Caco-2 (cell line): ENCODE measurements at places on chromosomes 12 and 14.

DNA sequence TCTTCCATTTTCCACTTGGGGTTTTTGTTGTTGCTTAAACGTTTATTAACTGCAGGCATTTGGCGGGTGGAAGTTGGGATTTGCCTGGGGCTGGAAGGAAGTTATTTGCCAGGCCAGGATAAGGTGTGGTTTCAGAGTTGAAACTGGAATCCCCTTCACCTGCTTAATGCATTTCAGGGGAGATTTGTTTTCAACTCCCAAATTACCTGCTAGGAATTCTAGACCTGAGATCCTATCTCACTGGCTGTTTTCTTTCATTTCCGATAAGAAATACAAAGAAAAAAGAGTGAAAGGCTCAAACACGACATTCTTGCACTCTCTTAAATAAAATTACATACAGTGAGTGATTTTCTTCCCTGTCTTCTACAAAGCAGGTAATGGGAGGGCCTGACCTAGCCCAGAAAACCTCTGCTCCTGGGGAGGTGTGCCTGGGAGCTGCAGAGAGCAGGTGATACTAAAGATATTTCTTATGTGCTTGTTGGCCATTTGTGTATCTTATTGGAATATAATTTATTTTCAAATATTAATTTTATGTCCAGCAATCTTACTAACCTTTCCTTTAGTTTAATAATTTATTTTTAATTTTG is 278.2 kb downstream of the ZFP36L1 start:
- peak; percentile 28 for DNase-seq

GRCh38 chr14:95500772-95501401 is 15.6 kb downstream of the SYNE3 start:
- no peak for DNase-seq

DNA sequence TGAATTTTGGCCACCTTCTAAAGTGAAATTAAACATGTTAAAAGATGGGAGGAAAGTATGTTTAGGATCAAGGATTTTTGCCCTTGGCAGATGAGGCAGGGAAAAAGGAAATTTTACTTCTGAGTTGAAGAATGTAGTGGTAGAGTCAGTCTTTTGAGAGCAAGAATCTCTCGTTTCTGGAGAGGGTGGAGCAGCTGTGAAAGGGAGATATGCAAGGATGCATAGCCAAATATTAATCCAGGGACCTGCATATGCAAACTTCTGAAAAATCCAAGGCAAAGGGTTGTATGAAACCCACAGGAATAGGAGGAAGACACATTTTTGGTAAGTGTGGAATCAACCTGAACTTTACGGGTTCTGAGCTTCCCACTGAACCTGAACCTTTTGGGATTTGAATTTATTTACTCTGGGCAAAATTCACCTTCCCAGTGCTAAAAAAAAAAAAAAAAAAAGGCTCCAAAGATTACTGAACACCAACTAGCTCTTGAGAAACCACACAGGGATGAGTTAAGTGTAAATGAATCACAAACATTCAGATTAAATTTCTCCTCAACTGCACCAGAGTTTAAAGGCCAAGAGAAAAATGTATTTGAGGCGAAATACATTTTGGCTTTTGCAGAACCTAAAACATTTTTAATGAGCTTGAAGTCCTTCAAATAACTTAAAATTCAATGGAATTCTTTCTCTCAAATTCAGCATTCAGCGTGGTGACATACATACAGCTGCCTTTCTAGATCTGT is 187.1 kb upstream of the CDKN3 start:
- no peak for DNase-seq

DNA sequence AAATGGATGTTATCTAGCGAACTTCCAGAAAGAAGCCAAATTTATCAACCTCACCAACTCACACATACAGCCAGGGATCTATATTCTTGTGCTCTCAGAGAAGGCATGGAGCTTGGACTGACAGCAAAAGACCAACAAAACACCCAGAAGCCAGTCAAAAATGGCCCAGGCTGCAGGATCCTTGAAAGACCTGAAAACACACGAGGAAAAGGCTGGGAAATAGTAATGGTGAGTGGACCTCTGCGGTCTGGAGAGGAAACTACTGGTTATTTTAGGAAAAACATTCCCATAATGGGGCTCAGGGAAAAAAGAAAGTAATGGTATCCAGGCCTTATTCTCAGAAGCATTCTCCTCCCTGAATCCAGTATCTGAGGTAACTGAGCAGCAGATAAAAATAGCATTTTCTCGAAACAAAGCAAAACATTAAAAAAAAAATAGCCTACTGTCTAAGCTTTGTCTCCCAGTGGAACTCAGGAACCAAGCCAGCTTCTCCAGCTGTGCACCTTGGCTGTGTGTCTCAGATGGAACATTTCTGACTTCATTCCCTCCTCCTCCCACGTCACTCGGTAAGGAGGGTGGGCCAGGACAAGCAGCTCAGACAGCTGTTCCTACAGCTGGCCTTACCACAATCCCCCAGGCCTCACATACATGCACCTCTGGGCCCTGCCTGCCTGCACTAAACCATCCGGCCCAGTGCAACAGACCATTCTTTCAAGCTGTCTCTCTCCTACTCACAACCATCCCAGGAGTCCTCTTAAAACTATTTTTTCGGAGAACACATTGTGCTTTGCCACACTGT is 249.9 kb downstream of the DAD1 start:
- no peak for DNase-seq

DNA sequence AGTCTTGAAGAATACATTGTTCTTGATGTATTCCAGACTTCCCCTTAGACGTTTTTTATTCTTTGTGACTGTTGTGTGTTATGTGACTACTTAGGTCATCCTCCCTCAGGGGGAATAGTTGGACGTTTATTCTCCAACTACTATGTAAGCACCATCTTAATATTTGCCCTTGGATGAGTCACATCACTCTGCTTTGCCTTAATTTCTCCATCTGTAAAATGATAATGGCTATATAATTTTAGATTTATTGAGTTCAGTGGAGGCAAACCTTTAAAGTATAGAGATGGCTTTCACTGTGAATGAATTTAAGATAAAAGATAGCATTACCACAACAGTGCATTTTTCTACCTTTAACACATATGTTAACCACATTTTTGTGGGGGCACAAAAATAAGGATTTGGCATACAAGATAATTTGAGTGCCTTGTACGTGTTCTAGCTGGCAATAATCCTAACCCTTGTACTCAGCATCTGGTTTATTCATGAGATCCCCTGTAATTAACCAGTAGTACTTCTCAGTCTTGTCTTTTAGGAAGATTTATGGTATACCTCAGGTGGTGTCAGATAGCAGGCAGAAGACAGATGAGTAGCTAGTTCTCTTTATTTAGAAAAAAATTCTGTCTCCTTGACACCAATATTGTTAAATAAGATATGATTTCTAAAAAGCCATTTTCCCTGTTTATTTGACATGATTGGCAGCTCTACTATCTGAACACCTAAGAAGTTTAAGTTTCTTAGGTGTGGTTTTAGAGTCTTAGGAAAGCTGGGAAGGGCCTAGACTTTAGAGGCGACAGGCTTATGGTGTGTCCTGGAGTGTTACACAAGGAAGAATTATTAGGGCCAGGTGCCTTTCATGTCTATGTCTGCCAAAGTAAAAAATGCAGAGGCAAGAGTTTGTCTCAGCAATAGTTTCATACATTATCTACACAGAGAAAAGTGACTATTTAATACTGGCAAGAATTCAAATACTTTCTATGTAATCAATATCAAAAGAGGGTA is 152.3 kb downstream of the RAD51B start:
- no peak for DNase-seq

GRCh38 chr12:121214855-121215745 is 5.2 kb downstream of the P2RX4 start:
- DNase-seq, result peak; percentile 54

- no peak for DNase-seq
Observed at GRCh38 chr14:32364941-32365340, 35.8 kb downstream of the AKAP6 start.

GRCh38 chr14:76056128-76056527 is 70.6 kb downstream of the IFT43 start:
- peak; percentile 13 for DNase-seq

DNA sequence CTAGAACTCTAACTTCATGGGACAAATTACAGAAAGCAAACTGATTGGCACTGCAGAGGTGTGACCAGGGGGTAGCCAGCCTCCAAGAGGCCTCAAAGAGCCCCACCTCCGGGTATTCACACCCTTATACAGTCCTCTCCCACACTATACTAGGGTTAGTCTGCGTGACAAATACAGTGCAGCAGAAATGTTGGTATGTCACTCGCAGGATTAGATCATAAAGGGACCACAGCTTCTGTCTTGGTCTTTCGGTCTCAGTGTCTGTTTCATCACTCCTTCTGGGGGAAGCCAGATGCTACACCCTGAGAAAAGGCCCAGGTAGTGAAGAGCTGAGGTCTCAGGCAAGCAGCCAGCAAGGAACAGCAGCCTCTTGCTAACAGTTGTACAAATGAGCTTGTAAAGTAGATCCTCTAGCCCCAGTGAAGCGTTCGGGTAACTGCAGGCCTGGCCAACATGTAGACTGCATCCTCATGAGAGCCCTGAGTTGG is 68.9 kb upstream of the SAV1 start:
- DNase-seq, result no peak

GRCh38 chr12:2853626-2854025 is 3.2 kb downstream of the TEX52 start:
- DNase-seq, result peak; percentile 69

- DNase-seq, result no peak
Observed at GRCh38 chr14:59238216-59238615, 49.7 kb downstream of the DAAM1 start.

DNA sequence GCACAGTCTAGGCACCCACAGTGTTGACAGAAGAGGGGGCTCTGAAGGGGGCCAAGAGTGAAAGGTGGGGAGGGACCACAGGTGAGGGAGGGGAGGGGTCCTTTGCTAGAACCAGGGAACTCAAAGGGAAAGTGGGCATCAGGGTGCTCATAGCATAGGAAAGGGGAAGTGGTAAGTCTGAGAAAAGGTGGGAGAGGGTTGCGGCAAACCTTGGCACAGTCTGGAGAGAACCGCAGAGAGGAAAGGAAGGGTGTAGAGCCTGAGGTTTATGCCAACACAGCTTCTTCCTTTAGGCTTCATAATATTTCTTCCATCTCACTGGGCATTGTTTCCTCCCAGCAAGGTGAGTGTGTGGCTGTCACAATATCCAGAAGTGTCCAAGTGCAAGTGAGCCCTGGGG is 11.5 kb upstream of the PLEK2 start:
- no peak for DNase-seq

- no peak for DNase-seq
Observed at GRCh38 chr12:14313379-14314138, 51.9 kb upstream of the ATF7IP start.

- DNase-seq, result no peak
Observed at GRCh38 chr14:105102361-105102870, 37.2 kb upstream of the GPR132 start.

DNA sequence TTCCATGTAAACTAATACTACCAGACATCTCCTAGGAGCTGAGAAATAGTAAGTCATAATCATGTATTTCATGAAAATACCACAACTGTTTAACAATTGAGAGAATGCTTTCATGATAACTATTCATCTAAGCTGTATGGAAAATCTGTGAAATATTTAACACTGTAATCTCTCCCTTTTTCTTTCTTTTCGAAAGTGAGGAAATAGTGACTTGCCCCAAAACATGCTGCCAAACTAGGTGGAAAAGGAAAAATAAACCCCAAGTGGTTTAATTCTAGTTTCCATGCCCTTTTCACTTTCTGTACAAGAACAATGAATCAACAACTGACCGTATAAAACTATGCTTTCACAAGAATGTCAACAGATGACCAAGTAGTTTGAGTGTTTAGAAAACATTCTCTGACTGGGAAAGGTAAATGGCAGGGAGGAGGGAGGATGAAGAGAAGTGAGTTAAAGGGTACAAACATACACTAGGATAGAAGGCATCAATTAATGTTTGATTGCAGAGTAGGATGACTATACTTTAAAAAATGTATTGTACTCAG is 147.5 kb upstream of the AVPR1A start:
- no peak for DNase-seq

GRCh38 chr14:89958966-89959365 is 3.2 kb downstream of the TDP1 start:
- DNase-seq, result no peak

- no peak for DNase-seq
Observed at GRCh38 chr14:92719421-92719820, 29.0 kb downstream of the LGMN start.

GRCh38 chr12:122303068-122303467 is 36.8 kb upstream of the VPS33A start:
- no peak for DNase-seq

DNA sequence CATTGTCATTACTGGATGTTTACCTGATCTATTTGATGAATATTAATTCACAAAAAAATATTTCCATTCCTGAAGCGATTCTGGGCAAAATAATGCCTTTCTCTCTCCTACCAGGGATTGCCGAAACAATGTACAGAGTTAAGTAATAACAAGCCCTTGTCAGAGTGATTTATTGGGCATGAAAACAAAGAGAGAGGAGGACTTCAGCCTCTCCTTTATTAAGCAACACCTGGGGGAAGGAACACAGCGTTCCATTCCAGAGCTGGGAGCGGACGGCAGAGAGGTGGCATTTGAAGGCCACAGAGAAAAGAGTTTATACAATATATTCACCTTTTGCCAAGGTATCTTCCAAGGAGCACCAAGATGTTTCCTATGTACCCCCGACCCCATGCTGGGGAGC is 165.8 kb downstream of the KSR2 start:
- peak; percentile 79 for DNase-seq

DNA sequence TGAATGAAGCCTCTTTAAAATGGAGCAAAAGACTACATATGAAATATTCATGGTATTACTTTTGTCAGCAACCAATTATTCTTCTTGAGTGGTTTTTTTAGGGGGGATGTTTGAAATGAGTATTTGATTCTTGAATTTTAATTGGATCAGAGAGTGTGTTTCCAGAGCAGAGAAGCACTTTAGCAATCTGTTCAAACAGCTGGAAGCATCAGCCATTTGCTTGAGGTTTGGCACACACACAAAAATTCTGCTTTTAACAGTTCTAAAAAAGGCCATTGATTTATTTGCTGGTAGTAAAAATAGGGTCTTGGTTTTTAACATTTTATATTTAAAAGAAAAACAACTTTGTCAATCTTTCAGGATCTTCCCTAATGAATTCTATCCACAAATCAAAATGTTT is 292.7 kb downstream of the LRFN5 start:
- no peak for DNase-seq

DNA sequence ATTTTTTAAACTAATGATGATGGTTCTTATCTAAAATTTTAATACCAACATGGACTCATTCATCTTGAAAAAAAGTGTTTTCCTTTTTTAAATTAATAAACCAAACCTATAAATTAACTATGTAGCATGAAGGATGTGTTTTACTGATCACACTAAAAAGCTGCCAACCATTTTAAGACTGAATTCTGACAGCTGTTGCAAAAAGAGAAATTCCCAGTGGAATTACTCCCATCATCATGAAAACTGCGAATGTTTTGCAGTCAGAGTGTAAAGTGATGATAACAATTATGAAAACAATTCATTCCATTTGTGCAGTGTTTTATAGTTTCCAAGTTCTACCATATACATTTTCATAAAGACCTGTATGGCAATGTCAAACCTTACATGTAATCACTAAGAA is 232.8 kb downstream of the SLC2A13 start:
- DNase-seq, result no peak

GRCh38 chr12:49921299-49921698 is 17.6 kb upstream of the FAIM2 start:
- DNase-seq, result no peak
